Hematopoietic multipotent progenitor cell treated with erythropoietin and hydrocortisone succinate and interleukin-3 and kit ligand, for 6 days (in vitro differentiated cells): ENCODE measurements at places on chromosomes 12 and 14.
A peak's percentile ranks its signal among the peaks of the same experiment; 100 is the strongest.

DNA sequence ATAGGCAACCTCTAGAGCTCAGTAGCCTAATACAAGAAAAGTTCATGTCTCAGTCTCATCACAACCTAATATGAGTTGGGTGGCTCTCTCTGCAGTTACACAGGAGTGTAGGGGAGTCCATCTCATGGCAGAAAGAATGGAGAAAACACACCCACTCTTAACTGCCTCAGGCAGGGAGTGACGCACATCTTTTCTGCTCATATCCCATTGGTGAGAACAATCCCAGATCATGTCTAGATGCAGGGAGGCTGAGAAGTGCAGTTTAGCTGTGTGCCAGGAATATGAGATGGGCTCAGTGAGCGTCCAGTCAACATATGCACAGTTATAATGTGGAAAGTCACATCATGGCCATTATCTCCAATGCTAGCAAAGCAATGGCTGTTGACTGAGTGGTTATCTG is 59.3 kb upstream of the KCNA5 start:
- no peak for DNase-seq

DNA sequence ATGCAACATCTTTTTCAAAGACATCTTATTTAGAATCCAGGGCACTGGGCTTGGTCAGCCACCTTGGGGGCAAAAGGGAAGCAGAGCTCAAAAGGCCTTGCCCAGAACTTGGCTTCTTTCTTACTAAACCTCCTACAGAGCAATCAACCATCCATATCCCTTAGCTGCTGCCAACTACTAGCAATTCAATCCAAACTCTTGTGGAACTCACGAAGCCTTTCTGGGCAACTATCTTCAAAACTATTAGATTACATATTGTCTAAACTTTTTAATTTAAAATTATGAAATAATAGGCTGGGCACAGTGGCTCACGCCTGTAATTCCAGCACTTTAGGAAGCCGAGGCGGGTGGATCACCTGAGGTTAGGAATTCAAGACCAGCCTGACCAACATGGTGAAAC is 95.5 kb downstream of the PAWR start:
- DNase-seq, result no peak

GRCh38 chr14:89408907-89409700 is 7.9 kb downstream of the FOXN3 start:
- no peak for DNase-seq

GRCh38 chr12:57837864-57838562 is 8.5 kb downstream of the CTDSP2 start:
- DNase-seq, result peak; percentile 51

- DNase-seq, result no peak
Observed at GRCh38 chr12:84166812-84167211, 745.8 kb downstream of the SLC6A15 start.
